ENCODE measurements at places on chromosomes 16 and 17.

DNA sequence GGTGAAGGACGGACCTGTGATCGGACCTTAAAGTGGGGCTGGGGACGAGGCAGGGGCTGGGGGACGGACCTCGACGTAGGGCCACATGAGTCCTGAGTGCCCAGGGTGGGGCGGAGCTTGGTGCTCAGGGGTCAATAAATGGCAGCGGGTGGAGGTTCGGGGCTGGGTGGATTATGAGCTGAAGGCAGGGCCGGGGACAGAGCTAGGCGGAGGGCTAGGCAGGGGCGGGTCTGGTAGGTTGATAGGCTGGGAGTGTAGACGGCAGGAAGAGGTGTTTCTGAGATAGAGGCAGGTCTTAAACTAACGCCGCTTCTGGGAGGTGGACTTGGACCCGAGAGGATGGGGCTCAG, 733 bp downstream of the CHRNB1 start:
- no peak for DNase-seq

DNA sequence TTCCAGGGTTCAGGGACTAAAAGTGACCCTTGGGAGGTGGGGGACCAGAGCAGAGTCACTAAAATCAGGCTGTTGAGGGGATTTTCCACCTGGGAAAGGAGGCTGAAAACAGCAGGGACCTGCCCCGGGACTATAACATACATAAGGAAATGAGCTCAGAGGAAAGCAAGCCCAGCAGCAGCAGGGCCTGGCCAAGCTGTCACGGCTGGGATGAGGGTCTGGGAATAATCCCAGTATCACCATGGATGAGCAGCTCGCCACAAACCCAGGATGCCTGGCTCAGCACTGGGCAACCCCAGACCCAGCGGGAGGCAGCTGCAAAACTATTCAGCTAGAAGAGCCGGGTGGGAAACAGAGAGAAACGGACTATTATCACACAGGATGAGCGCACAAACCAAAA, 72.4 kb downstream of the RPH3AL start:
- no peak for DNase-seq

DNA sequence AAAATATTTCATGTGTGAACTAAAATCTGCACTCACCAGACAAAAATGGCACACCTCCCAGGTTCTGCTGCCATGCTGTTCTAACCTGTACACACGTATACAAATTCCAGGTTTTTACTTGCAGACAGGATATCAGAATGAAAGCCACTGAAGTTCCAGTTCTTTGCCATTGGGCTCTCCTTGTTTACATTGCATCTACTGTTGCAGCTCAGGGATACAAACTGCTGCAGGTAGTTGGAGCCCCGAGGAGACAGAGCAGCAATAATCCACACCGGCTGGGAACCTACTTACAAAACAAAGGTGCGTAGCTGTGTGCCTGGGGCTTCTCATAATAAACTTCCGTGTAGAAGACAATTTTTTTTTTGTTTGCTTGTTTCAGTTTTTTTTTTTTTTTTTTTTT, 59.6 kb downstream of the HAPSTR1 start:
- DNase-seq = no peak

GRCh38 chr16:79282806-79283205, 317.7 kb downstream of the MAF start:
- DNase-seq = no peak

- DNase-seq = no peak
Observed at GRCh38 chr16:47581114-47581513, 120.0 kb downstream of the PHKB start.

All from stimulated activated CD4-positive, alpha-beta T cell treated with anti-CD3 and anti-CD28 coated beads, Interleukin-1b, Interleukin-23, amount 100 ng/mL, for 1 hour (primary cell).